ENCODE measurements at places on chromosomes 4 and X. TPM values are rescaled to one million over a fixed set of nuclear protein-coding genes. Genes with fewer than 3 reads are reported as not detected.

CT55 gene
- total RNA-seq: not detected

IL21 gene
- total RNA-seq: not detected

KCTD8 gene
- total RNA-seq: not detected

GAGE2A gene
- total RNA-seq: not detected

PRKG2 gene
- total RNA-seq: 0.09 TPM

TRIM61 gene
- total RNA-seq: 0.19 TPM

MAGEA4 gene
- not detected for total RNA-seq

TTC29 gene
- total RNA-seq: under 0.01 TPM

PAGE2B gene
- not detected for total RNA-seq

NHSL2 gene
- 21.1 TPM for total RNA-seq

BMP3 gene
- not detected for total RNA-seq

BBS7 gene
- 14.7 TPM for total RNA-seq

PCDH11X gene
- total RNA-seq: not detected

PCYT1B gene
- total RNA-seq: under 0.01 TPM

PLAC8 gene
- 0.09 TPM for total RNA-seq

SLC16A2 gene
- total RNA-seq: 0.36 TPM

ENOPH1 gene
- total RNA-seq: 51.0 TPM

FIP1L1 gene
- 48.9 TPM for total RNA-seq

HTN3 gene
- total RNA-seq: not detected

CT47B1 gene
- not detected for total RNA-seq

HMX1 gene
- not detected for total RNA-seq

SHROOM2 gene
- 5.7 TPM for total RNA-seq

ANOS1 gene
- 0.54 TPM for total RNA-seq

GAGE1 gene
- total RNA-seq: not detected

C4orf50 gene
- total RNA-seq: not detected

GASK1B gene
- total RNA-seq: 99.3 TPM

FAM13A gene
- total RNA-seq: 8.2 TPM

LPAR4 gene
- total RNA-seq: 0.09 TPM

HEPH gene
- 0.47 TPM for total RNA-seq

DGKK gene
- total RNA-seq: not detected

MAGEB3 gene
- total RNA-seq: not detected

NIPAL1 gene
- 1.4 TPM for total RNA-seq

EVC gene
- total RNA-seq: 33.7 TPM

GIMD1 gene
- not detected for total RNA-seq

RAB40AL gene
- 0.36 TPM for total RNA-seq

PLS3 gene
- 542 TPM for total RNA-seq

PLP1 gene
- not detected for total RNA-seq

BEND4 gene
- total RNA-seq: 0.19 TPM

GPC3 gene
- not detected for total RNA-seq

FRYL gene
- total RNA-seq: 138 TPM

TMEM31 gene
- total RNA-seq: not detected

MAGEA8 gene
- not detected for total RNA-seq

SPANXC gene
- total RNA-seq: not detected

PNMA6F gene
- total RNA-seq: not detected

LNX1 gene
- total RNA-seq: 1.0 TPM

SUPT20HL1 gene
- total RNA-seq: not detected

SPANXN1 gene
- not detected for total RNA-seq

ELMOD2 gene
- total RNA-seq: 15.0 TPM

PHEX gene
- total RNA-seq: 0.85 TPM

UFSP2 gene
- total RNA-seq: 36.7 TPM

Data from endothelial cell of coronary artery (primary cell).